ENCODE measurements at places on chromosomes 2 and 18.

GRCh38 chr2:118845005-118845521 lies 2.4 kb downstream of the EN1 start:
- DNase-seq, result no peak

GRCh38 chr2:58261209-58261608 lies 20.1 kb upstream of the FANCL start:
- no peak for DNase-seq

DNA sequence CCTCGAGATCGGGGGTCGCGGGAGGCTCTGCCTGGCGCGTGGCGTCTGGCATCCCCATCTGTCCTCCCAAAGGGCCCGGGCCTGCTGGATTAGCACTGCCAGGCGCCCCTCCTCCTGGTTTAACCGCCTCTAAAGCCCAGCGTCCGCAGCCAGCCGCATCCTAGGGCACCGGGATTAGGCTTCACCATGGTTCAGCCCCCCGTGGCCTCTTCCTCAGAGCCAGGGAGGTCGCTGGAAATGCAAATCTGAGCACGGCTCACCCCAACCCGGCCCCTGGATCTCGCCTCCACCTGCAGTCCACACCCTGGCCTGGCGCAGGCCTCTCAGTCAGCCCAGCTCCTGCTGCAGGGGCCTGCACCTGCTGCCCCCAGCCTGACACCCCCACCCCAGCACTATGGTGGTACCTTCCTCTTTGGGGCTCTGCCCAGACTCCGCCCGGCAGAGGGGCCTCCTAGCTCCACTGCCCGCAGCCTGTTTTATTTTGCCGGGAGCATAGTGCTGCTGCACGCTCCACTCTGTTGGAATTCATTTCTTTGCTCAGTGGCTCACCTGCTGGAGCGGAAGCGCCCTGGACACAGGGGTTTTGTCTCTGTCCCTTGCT lies 13.2 kb downstream of the PRELID3A start:
- no peak for DNase-seq

DNA sequence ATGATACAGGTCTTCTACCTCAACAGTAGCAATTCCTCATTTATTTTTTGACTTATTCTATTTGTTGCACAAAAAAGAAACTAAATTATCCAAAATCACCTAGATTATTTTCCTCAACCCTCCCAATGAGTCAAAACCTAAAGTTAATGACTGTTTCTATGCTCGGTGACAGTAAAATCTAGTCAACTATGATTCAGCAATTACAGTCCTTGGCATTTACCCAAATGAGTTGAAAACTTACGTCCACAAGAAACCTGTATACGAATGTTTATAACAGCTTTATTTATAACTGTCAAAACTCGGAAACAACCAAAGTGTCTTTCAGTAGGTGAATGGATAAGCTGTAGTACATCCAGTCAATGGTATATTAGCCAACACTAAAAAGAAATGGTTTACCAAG lies 439.3 kb downstream of the CBLN2 start:
- no peak for DNase-seq

DNA sequence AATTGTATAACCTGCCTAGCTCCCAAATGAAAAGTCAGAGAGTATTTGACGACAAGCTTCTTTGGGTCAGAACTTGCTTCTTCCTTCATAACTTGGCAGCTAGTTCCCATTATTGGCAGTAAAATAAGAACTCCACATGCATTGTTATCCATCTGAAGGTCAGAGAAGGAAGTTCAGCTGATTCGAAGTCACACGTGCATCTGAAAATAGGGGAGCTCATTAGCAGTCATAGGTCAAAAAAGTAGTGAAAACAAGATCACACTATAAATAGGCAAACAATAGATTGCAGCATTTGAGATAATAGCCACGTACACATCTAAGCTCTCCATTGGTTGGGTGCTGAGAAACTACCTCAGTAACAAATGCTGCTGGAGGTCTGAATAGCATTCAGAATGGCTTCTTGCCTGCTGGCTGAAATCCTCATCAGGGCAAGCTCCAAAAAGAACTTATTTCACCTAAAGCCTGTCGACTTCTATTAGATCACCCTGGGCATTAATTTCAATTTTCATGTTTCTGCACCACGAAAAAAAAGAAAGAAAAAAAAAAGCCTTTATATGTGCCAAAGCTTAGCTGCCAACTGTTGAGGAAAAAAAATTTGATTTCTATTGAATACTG lies 1492.9 kb upstream of the CELF4 start:
- DNase-seq, result no peak

DNA sequence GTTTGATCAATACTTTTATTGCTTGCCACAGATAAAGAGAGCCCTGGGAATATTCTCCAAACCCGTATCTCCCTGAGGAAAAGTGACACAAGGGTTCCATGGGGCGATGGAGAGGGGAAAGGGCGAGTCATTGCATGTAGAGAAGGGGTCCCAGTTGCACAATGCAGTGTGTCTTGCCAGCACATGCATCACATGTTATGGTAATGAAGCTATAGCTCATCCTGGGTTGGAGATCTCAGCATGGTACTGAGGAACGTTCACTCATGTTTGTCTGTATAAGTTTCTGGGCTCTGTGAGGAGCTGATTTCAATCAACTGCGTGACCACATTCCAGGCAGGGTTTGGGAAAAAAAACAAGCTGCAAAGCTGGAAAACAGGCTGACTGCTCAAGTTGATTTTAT lies 220.7 kb upstream of the MC4R start:
- DNase-seq, result no peak

- no peak for DNase-seq
These were observed 11.4 kb downstream of the WDSUB1 start for GRCh38 chr2:159275111-159275510.

GRCh38 chr2:30866974-30867373 lies 59.7 kb upstream of the CAPN13 start:
- DNase-seq, result no peak

DNA sequence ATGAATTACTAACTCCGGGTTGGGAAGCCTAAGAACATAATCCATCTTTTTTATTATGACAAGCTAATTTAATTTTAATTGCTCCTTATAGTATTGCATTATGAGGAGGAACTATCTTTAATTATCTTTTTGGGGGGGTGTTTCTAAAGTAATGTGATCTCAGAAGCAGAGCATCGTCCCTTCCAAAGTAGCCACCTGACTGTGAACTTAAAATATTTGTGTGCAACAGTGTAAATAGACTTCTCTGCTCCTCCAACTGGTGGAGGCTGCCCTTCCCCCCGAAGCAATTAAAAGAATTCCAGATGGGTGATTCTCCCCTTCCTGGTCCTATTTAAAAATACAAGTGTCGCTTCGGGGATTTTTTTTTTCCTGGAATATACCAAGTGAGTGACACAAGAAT lies 55.7 kb downstream of the TCF7L1 start:
- no peak for DNase-seq

- no peak for DNase-seq
These were observed 68.3 kb downstream of the TET3 start for GRCh38 chr2:74052732-74053710.

- DNase-seq, result no peak
These were observed 92.1 kb downstream of the ACKR3 start for GRCh38 chr2:236661762-236662110.

DNA sequence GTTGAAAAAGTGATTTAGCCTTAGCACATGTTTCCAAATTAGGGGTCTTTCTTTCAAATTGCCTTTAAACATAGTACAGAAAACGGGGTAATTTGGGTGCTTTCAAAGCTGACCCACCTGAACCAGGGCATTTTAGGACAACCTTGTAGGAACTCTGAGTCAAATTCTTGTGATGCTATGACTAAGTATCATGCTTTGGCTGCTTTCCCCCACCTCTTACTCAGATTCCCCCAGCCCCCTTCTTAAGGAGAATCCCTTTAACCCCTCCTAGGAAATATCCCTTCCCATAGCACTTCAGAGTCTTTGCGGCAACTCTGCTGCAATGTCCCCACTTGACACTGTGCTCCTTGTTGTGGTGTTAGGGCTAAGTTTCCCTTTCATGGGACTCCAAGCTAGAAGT lies 18.6 kb upstream of the KLF7 start:
- DNase-seq, result no peak

DNA sequence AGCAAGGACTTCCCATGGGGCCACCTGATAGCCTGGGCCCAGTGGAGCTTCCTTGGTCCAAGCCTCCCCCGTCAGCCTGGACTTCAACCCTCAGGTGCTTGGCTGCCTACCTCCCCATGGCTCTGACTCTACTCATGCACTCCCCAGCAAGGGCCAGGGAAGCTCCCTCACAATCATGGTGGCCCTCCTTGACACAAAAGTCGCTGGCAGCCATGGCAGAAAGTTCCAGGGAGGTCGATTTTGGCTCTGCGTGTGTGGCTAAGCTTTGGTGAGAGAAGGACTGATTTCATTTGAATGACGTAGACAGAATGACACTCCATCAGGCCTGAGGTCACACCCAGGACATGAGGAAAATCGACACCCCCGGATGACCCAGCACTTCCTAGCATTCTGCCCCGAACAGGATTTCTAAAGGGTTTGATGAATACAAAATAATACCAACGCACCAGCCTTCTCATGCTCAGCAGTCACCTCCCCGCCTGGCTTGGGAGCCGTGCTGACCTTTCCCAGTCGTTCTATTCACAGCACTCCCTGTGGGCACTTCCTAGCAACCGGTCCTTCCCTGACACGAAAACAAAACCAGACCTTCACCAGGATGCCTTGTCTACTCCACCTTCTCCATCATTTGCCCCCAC lies 52.7 kb downstream of the LBH start:
- peak; percentile 60 for DNase-seq

GRCh38 chr2:196783431-196784094 lies 15.9 kb downstream of the GTF3C3 start:
- no peak for DNase-seq

DNA sequence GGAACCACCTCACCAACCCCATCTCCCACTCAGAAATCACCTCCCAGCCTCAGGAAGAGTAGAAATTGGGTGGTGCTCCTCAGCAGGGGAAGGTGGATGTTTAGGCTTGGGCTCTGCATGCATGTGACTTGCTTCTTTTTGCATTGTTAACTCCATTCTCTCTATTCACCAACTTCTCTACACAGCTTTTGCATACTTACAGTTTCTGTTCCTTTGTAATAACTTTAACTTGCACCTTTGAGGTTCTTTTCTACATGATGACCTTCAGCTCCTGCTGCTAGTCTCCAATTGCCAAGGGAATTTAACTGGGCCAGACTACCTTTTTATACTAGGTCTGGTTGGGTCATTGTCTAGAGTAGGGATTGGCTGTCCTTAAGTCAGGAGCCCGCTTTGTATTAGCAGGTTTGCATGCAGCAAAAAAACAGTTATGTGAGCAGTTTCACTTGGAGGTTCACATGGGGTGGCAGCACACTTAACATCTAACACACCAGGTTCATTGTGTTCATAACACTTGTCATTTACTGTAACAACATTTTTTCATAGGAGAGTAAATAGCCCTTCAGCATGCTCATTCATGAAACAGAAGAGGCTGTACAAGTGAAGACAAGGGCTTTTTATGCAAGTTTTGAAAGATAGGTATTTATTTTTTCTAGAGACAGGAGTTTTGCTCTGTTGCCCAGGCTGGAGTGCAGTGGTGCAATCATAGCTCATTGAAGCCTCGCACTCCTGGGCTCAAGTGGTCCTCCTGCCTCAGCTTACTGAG lies 12.0 kb downstream of the MRPL35 start:
- no peak for DNase-seq

GRCh38 chr2:216081487-216082116 lies at the start of the genes PECR and TMEM169:
Gene PECR (minus strand): TSS chr2:216081809. CDS start chr2:216081741, 68 bp downstream.
Gene TMEM169 (plus strand): TSS chr2:216081919. CDS start chr2:216095964, 14,045 bp downstream.
- DNase-seq, result peak; percentile 79

GRCh38 chr2:143907801-143908200 lies 612.1 kb downstream of the ZEB2 start:
- DNase-seq, result no peak

DNA sequence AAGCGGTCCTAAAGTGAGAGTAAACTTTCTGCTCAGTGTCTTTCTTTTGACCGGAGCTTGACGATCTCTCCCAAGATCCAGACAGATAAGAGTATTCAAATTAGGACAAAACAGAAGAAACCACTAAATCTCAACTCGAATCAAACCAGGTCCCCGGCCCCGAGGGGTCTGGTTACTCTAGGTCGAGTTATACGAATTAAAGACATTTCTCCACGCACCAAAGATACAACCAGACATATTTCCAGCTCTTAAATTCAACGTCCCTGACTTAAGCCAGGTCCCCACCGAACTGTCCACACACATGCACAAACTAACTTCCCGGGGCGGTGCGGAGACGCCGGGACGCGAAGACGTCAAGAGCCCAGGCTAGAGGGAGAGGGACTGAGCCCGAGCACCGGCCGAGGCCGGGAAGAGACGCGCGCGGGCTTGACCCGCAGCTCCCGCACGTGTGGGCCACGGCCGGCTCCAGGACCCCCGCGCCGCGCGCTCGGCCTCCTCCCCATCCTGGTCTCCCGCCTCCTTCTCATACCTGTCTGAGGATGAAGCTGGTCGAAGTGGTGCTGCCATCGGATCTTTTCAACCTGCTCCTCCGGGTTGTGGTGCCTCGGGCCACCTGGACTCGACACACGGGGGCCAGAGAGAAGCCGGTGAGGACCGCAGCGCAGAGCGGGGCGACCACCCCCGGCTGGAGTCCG lies 896 bp downstream of the CACNB4 start:
- no peak for DNase-seq

DNA sequence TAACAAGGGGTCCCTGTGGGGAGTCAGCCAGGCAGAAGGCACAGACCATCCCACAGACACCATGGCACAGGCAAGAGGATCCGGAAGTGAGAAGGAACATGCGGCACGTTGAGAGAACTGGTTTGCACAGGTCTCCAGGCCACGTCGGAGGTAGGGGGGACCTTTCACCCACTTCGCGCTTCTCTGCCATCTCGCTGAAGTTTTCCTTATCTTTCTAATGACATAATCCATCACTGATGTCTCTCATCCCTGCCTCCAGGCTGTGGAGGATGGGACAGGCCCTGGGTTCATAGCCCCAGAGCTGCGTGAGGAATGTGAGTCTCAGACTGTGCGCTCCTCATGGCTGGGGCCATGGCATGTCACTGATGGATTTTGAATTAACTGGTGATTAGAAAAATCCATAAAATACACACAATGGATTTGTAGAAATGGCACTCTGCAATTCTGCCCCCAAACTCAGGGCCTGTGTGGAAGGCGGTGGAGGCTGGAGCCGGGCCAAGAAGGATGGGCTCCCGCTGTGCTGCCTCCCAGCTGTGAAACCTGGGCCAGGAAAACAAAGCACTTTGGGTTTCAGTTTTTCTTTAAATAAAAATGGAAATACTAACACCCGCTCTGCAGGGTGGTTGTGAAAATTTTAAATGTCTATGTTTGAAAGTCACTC lies 113.3 kb upstream of the ALKAL2 start:
- no peak for DNase-seq
